Stimulated activated CD8-positive, alpha-beta memory T cell treated with anti-CD3 and anti-CD28 coated beads, Interleukin-7, amount 100 ng/mL, for 24 hours (primary cell): ENCODE measurements at places on chromosomes 12 and 14.

GRCh38 chr12:25615119-25615518 is 62.0 kb upstream of the LMNTD1 start:
- DNase-seq: no peak

- DNase-seq: no peak
These were observed 20.8 kb upstream of the NXPH4 start for GRCh38 chr12:57195611-57196371.

DNA sequence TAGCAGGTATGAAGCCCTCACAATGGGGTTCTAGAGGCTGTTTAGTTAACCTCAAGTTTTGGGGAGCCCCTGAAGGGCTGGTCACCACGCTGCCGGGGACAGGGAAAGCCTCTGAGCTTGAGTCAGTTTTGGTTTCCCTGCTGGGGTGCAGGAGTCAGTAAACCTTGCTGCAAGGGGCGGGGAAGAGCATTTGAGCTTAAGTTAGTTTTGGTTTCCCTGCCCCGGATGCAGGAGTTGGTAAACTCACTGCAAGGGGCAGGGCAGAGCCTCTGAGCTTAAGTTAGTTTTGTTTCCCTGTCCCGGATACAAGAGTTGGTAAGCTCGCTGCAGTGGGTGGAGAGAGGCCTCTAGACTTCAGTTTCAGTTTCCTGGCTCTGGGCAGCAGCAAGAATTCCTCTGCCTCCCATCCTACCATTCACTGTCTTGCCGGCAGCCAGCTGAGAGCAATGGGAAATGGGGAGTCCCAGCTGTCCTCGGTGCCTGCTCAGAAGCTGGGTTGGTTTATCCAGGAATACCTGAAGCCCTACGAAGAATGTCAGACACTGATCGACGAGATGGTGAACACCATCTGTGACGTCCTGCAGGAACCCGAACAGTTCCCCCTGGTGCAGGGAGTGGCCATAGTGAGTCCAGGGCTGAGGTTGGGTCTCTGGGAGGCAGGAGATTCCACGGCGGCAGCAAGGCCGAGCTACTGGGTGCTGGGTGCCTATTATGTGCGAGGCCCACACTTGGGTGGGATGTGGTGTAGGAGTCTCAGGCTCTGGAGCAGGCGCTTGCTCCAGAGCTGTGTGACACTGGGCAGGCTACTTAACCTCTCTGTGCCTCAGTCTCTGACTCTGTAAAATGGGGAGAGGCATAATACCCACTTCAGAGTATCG is at the start of gene OAS2:
TSS of gene OAS2 (plus strand) at position 357 of the 878 bp plus-strand sequence. CDS start at position 447, 90 bp downstream.
- peak; percentile 49 for DNase-seq

- no peak for DNase-seq
These were observed 207.3 kb upstream of the PRKD1 start for GRCh38 chr14:30134936-30135335.

- no peak for DNase-seq
These were observed 11.6 kb downstream of the GSG1 start for GRCh38 chr12:13091832-13092231.

DNA sequence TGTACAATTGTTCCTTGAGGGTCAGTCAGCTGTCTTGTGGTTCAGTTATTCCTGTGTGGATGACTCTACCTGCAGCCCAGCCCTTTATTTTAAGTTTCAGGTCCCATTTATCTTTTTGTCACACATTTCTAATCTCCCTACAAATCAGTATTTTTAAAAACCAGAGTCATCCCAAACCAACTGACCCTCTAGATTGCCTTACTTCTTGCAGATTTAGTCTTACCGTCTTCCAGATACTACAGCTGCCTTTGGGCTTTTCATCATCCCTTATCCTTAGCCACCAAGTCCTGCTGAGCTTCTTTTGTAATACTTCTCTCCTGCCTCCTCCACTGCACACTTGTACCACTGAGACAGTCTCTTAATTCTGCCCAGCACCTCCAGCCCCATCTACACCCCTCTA is 54.9 kb downstream of the PRKCH start:
- no peak for DNase-seq
